ENCODE measurements at places on chromosomes 3 and 15.

GRCh38 chr3:160193644-160194192 is 31.5 kb upstream of the C3orf80 start:
- DNase-seq, result no peak

- no peak for DNase-seq
Observed at GRCh38 chr15:66186049-66186825, 67.3 kb downstream of the MEGF11 start.

GRCh38 chr15:28963711-28964081 is 77.9 kb downstream of the APBA2 start:
- DNase-seq, result no peak

GRCh38 chr3:149990423-149990948 is 19.8 kb upstream of the PFN2 start:
- DNase-seq, result no peak
